ENCODE measurements at places on chromosomes 1 and 21.

DNA sequence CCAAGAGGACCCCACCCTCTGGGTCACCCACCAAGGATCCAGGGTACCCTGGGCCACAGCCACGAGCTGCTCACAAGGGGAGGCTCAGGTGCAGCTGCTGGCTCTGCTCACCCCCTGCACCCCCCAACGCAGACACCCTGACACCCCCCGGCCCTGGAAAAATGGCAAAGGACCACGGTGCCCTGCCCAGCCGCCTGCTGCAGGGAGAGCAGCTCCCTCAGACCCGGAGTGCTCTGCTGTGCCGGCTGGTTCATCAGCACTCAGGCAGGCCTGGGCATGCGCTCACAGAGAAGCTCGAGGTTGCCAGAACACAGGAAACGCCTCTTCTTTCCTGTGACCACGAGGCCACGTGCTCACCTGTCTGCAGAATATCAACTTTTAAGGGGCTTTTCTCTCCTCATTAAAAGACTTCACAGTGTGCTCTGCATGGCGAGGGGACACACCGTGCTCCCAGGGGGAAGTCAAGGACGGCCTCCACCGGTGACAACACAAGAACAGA is 4.3 kb upstream of the C1QTNF12 start:
- no peak for DNase-seq

- DNase-seq: no peak
Observed at GRCh38 chr1:236980673-236981072, 23.6 kb downstream of the MT1HL1 start.

GRCh38 chr1:23732363-23733224 is 10.7 kb upstream of the ELOA start:
- DNase-seq: no peak

GRCh38 chr1:229862017-229862774 is 204.8 kb upstream of the GALNT2 start:
- peak; percentile 20 for DNase-seq

- no peak for DNase-seq
Observed at GRCh38 chr21:21111309-21111920, 113.2 kb downstream of the NCAM2 start.

GRCh38 chr21:42513985-42514882 is 582 bp downstream of the SLC37A1 start:
- DNase-seq: peak; percentile 24

GRCh38 chr1:72285074-72285425 is 2.7 kb upstream of the NEGR1 start:
- no peak for DNase-seq

GRCh38 chr1:93807311-93807930 is 71.6 kb downstream of the DNTTIP2 start:
- DNase-seq: no peak

- no peak for DNase-seq
Observed at GRCh38 chr1:226520640-226521355, 27.8 kb upstream of the STUM start.

DNA sequence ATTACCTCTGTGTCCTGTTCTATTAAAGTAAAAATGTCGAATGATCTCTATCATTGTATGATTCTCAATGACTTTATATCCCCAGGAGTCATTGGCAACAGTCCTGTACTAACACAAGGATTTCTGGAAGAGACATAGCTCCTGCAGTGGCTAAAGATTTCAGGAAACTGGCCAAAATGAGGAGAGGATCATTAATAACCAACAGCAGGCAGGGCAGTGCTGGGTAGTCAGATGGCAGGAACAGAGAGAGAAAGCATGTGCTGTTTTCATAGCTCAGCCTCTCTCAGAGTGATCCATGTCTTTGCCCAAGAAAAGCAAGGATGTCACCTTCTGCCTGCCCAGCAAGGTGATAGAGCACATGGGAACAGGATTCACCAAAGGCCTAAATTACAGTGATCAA is 604.7 kb upstream of the PLXNA2 start:
- DNase-seq: no peak

DNA sequence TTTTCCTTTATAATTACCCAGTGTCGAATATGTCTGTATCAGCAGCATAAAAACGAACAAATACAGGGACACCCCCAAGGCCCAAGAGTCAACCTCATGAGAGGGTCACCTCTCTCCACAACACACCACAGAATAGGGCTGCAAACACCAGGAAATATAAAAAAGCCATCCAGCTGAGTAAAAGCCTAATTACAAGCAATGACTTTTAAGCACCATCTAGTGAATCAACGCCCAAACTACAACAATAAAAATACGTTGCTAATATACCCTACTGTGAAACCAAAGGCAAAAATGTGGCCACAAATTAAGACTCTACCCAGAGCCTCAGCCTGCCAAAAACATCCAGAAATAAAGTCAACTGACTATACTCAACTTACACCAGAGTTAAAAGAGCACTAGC is 817.9 kb upstream of the NEGR1 start:
- no peak for DNase-seq

DNA sequence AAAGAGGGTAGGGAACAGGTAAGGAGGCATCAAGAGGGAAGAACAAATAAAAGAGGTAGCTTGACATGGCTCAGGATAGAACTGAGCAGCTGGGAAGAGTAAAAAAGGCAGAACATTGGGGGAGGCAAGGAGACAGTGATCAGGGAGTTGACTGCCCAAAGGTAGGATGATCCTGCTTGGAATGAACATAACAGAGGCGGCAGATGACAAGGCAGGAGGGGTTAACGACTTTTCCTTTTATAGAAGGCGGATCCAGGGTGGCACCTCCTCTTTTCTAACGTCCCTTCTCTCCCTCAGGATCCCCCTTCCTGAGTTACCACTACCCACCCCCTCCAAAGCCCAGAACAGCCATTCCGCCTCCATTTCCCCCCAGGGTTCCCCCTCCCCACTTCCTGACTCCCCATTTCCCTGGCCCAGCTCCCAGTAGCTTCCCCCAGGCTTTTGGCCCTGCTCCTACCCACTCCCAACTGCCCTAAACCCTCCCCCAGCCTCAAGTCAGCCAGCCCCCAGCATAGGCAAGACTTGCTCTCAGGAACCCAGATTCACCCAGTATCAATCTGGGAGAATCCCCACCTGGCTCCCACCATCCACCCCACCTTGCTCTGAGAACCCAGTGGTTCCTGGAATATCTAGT is 769 bp upstream of the ADAMTS4 start:
- no peak for DNase-seq

GRCh38 chr21:27532076-27532475 is 565.2 kb upstream of the ADAMTS5 start:
- DNase-seq: peak; percentile 50

DNA sequence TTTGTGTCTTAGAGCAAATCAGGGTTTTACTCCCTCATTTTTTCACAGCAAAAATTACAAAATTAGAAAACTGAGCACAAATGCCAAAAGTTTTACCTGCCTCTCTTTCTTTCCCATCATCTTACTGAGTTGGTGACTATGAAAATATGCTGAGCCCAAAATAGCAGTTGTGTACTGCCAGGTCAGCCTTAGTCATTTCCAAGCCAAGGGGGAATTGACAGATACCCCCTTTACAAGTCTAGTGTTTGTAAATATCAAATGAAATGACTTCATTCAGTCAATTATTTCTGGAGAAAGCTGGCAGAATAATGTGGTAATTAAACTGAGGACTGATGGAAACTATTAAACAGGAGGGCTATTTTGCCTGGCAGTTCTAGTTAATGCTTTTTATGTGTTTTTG is 11.4 kb upstream of the GORAB start:
- DNase-seq: peak; percentile 43

DNA sequence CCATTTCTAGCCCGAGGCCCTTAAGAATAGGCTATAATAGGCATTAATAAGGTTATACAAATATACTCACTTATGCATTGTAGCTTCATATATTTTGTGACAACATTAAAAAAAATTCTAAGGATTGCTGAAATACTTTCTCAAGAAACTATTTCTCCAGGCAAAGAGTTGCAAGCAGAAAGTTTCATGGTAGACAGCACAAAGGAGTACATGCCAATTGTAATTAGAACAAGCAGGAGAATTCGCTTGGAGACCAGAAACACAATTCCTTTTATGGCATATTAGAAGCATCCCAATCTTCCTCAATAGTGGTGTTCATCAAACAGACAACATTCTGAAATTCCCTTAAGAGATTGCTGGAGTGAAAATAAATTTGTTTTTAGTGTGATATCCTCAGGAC is 122.8 kb downstream of the CRB1 start:
- DNase-seq: no peak

DNA sequence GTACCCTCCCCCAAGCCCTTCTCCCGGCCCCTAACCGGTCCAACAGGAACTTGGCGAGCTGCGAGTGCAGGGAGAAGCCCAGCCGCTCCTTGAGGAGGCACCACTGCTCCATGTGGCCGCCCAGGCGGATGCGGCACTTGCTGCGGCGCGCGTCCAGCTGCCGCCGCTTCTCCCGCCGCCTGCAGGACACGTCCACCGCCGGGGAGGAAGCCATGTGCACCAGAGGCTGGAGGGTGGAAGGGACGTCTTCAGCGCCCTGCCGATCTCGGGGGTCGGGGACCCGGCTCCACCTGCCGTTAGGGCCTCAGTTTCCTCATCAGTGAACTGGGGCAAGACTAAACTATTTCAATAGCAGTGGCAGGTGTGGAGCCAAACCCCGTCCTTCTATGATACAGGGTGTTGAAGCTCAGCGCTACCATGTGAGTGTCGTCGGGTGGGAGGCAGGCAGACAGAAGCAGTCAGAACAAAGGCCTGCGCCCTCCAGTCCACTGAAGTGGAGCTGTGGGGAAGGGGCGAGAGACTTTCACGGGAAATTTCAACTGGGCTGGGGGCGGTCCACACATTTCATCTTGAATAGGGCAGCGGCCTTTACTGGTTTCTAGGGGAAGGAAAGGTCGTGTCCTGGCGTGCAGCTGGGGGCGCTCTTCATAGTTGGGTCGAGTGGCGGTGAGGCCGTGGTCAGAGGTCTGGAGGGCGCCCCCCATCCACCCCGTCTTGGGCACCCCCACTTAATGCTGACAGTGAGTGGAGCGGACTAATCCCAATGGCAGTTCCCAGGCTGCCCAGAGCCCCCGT is 592 bp downstream of the ZNF692 start:
- peak; percentile 69 for DNase-seq

DNA sequence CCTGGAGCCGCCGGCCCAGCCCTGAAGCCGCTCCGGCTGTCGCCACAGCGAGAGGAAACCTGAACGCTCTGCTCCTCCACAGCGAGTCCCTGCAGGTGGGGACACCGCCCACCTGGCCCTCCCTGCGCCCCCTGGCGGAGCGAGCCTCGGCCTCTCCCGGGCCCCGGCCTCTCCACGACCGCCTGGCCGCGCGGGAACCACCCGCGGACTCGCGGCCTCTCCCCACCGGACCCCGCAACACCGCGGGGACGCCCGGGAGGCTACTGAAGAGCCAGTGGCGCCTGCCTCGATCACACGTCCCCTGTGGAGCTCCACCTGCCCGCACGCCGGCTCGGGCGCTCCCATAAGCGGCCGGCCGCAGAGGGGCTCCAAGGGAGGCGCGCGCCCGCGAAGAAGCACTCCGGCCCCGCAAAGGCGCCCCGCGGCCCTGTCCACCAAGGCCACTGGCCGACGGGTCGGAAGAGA is 109.6 kb downstream of the KCNN3 start:
- DNase-seq: no peak

DNA sequence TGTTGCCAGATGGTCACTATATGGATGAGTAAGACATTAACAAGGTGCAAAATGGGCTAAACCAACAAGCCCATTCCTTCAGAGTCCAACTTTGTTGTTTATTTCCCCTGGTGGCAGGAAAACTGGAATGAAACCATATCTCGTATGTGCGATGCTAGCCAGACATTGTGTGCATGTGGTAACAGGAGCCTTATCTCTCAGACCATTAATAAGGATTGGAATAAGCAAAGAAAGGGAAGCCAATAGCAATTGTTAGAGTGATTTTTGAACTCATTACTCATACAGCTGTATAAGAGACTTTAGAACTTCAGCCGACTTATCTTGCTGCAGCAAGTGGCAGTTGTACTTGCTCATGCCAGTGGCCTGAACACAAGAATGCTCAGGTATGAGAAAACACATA is 30.0 kb upstream of the HMCN1 start:
- peak; percentile 18 for DNase-seq

DNA sequence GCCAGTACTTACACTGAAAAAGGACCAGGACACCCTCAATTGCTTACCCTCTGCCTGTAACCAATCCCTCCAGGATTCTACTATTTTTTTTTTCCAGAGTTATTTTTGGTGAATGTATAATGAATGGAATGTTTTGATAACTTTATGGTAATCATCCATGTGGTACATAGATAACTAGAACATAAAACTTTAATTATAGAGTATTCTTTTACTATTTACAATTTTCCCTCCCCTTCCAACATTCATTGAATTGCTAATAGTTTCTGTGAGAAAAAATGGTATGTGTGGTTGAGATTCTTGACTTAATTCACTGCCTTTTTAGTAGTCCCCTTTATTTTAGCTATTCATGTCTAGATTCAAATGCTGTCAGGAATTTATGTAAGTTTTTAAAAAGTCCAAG is 164.6 kb downstream of the CYYR1 start:
- DNase-seq: no peak

GRCh38 chr1:109770331-109771095 is 6.8 kb upstream of the EPS8L3 start:
- no peak for DNase-seq

DNA sequence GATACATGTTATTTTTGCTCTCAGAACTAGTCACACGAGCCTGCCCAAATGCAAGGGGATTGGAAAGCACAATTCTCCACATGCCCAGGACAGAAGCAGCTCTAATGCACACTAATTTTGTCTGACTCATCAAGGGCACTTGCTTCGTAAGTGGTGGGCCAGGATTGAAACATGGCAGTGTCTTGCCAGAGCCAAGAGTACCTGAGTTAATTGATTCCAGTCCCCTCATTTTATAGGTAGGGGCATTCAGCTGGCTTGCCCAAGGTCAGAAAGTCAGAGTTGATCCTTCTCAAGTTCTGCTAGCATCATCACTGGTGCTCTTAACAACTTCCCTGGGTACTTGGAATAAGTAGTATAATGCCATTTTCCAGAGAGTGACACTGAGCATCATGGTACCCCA is 356.1 kb downstream of the ZNF326 start:
- DNase-seq: no peak

GRCh38 chr1:62832276-62832675 is 48.3 kb downstream of the ATG4C start:
- no peak for DNase-seq

GRCh38 chr1:6006882-6007281 is 14.7 kb upstream of the NPHP4 start:
- no peak for DNase-seq

GRCh38 chr1:84724128-84724860 is 34.0 kb upstream of the SSX2IP start:
- DNase-seq: no peak

- peak; percentile 79 for DNase-seq
Observed at GRCh38 chr1:1304331-1305299, 3.1 kb downstream of the ACAP3 start.

GRCh38 chr1:71859806-71860205 is 422.5 kb downstream of the NEGR1 start:
- DNase-seq: no peak

DNA sequence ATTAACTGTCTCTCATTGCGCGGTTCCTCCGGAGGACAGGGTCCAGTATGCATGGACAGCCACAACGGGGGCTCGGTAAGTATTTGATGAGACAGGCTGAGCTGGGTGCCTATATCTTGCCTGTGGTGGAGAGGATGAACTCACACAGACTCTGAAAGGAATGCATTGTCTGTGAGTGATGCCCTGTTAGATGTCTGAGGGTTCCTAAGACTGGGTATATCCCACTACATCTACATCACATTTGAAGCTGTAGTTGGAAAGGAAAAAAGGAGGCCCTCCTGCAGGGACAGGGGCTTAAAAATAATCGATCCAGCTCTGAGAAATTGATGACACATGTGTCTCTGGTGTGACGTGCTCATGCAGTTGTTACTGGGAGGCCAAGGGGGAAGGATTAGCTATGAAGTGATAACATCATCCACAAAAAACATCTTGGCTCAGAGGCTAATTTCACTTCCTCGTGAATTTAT is 1.9 kb downstream of the ADARB1 start:
- DNase-seq: no peak

Data from fibroblast of lung (primary cell).